ENCODE measurements at places on chromosomes 1 and 21. TPM values are rescaled to one million over a fixed set of nuclear protein-coding genes. Genes with fewer than 3 reads are reported as not detected.

RUNX3 gene
- total RNA-seq, result not detected

DNALI1 gene
- 13.9 TPM for total RNA-seq

ZC3H11A gene
- total RNA-seq, result 60.5 TPM

KRTAP12-2 gene
- total RNA-seq, result not detected

AMY2B gene
- total RNA-seq, result 2.7 TPM

MARK1 gene
- total RNA-seq, result not detected

PALMD gene
- total RNA-seq, result 56.5 TPM

ACP6 gene
- 8.9 TPM for total RNA-seq

AMPD1 gene
- not detected for total RNA-seq

MROH7 gene
- total RNA-seq, result not detected

KCNE1 gene
- not detected for total RNA-seq

SKI gene
- 13.9 TPM for total RNA-seq

CFAP57 gene
- total RNA-seq, result not detected

RAB7B gene
- 3.4 TPM for total RNA-seq

CAPN9 gene
- total RNA-seq, result not detected

UBL4B gene
- not detected for total RNA-seq

COL6A1 gene
- 303 TPM for total RNA-seq

ALX3 gene
- total RNA-seq, result not detected

RNF223 gene
- total RNA-seq, result not detected

MAEL gene
- total RNA-seq, result not detected

HES5 gene
- total RNA-seq, result not detected
